ENCODE measurements at places on chromosomes 6 and 20.

GRCh38 chr6:6384520-6384919 lies 64.1 kb upstream of the F13A1 start:
- DNase-seq: no peak

GRCh38 chr6:169230946-169231789 lies 22.5 kb downstream of the THBS2 start:
- no peak for DNase-seq

- no peak for DNase-seq
Measured at GRCh38 chr6:165511807-165512206, 151.2 kb downstream of the PDE10A start.

- no peak for DNase-seq
Measured at GRCh38 chr6:163986313-163986712, 571.8 kb downstream of the QKI start.

- DNase-seq: no peak
Measured at GRCh38 chr6:111002350-111002749, 20.5 kb downstream of the RPF2 start.

DNA sequence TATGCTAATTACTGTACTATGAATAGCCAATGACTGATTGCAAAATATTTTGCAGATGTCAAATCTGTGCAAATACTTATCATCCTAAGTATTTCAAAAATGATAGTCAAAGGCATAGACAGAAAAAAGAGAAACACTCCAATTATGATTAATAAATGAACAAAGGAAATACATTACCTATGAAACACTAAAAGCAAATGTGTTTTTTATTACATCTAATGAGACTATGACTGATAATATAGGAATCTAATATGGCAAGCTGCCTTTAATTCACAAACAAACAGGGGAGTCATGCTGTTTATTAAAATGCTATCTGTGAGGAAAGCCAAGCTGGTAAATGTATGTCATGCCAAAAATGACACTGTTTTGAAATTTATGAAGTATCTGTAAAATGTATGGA lies 713.2 kb upstream of the NRSN1 start:
- DNase-seq: no peak

All from AML-193 (cell line).